ENCODE measurements at places on chromosomes 4 and X.

- DNase-seq = no peak
Observed at GRCh38 chr4:61540944-61541343, 340.8 kb downstream of the ADGRL3 start.

- DNase-seq = no peak
Observed at GRCh38 chrX:96449896-96450295, 234.7 kb upstream of the DIAPH2 start.

- no peak for DNase-seq
Observed at GRCh38 chrX:24694825-24695224, 1.1 kb downstream of the POLA1 start.

- no peak for DNase-seq
Observed at GRCh38 chr4:8818063-8818881, 53.4 kb downstream of the HMX1 start.

- no peak for DNase-seq
Observed at GRCh38 chr4:119026662-119027444, 108.8 kb upstream of the MYOZ2 start.

GRCh38 chr4:145679991-145680455 is at the start of gene C4orf51:
Gene C4orf51, plus strand, starts transcription at chr4:145680146. Its CDS starts 58 bp downstream, at chr4:145680204.
- DNase-seq = no peak

- no peak for DNase-seq
Observed at GRCh38 chr4:112818594-112818965, 181.6 kb downstream of the LARP7 start.
